GM04504 (cell line): ENCODE measurements at places on chromosomes 16 and 17.

DNA sequence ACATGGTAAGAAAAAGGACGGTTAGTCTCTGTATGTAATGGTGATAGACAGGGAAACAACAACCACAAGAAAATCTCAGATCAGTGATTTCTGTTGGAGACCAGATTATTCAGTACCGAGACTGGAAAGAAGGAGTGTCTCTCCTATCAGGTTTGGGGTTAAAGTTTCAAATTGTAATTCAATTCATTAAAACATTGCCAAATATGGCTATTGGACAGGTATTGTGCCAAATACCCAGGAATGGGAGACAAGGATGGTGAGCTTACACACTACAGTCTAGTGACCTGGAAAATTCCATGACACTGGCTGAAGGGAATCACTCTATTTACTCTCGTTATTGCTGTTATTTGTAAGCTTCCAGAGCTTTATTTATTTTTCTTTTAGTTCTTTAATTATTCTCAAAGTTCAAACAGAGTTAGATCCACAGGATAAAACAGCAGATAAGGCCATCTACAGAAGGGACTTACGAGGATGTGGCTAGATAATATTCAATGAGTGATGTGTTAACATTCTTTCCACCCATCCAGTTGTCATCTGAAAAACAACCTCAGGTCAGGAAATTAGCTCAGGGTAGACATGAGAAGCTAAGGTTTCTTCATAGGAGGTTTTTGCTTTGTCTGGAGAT, 25.1 kb upstream of the MMD start:
- DNase-seq: no peak

DNA sequence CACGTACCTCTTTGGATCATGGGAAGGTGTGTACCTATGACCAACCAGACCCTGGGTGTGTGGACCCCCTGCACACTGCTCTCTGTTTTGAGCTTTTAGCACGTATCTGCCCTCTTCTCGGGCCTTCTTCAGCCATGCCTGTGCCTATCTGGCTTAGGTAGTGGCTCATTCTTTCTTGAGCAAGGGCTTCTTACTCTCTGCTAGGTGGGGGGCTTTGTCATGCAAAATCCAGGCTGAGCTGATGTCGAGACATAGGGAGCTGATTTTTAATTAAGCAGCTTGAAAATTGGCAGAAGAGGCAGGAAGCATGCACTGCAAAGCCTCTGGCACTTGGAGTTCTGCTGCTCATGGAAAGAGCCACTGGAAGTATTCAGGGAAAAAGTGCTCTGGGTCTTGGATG, 181.6 kb upstream of the IRX6 start:
- no peak for DNase-seq

GRCh38 chr17:76008208-76008607, 7.6 kb downstream of the CDK3 start:
- DNase-seq: no peak

DNA sequence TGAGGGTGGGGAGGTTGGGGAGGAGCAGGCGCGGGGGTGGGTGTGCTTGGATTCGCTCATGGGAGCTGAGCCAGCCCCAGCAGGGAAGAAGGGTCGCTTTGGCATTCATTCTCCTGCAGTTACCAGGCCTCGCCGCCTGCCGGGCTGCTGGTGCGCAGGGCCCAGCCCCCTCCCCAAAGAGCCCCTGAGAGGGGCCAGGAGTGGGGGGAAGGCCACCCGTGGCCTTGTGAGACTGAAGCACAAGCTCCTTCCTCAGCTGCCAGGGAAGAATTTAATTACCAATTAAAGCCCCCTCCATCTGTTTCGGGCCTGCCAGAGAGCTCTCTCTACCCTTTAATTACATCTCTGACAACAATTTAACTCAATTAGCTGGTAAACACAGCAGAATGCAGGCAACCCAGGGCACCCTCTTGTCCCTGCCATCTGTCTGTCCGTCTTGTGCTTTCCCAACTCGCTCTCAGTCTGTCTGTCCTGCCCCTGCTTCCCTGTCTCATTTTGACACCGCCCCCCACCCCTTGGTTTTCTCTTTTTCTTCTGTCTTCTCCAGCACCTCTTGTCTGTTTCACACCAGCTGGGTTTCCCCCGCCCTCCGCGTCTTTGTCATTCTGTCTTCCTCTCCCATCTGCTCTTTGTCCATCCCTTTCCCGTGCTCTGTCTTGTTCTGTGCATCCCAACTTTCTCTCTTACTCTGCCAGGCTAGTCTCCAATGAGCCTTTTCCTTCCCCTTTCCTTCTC, 32.7 kb downstream of the CDK5RAP3 start:
- no peak for DNase-seq

DNA sequence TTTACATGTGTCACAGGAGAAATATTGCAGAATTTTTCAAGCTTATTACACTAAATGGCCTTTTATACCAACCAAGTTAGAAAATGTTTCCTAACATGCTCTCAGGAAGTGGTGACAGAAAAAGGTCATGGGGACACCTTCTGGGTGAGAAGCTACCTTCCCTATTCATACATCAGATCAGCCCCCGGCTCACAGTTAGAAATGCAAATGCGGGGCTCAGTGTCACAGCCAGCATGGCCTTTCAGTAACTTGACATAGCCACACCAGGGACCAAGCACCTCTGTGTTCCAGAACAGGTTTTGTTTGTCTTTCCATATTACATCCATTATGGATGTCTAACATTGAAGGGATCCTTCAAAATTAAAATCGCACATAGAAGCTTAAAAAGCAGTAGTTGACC, 59.5 kb downstream of the CHD9NB start:
- no peak for DNase-seq

DNA sequence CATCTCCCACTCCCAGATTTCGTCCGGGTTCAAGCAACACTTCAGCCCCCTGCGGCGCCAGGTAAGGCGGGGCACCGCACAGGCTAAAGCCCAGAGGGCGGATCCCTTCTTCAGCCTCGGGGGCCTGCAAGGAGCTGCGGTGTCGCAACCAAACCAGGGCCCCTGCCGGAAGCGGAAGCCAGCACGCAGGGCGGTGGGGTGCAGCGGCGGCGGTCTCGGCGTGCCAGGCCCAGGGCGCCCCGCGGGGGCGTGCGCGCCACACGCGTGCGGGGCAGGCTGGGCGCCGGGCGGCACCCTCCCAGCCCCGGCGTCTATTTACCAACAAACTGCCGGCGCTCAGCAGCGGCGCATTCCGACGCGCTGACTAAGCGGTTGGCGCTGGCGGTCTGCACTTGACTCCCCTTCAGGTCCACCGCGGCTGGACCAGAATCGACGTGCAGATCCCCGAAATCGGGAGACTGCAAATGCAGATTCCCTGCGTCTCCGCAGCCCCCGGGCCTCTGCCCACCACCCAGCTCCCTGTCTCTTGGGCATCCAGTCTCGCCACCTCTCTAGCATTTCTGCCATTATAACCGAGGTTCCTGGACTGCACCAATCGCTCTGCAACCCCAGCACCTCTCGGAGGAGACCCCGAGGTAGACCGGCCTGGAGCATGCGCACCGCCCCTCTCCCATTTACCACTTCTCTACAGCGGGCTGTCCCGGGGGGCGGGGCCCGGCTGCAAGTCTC, 421 bp upstream of the DLX4 start:
- DNase-seq: peak; percentile 27

GRCh38 chr17:73546770-73547536, 97.3 kb downstream of the SDK2 start:
- peak; percentile 13 for DNase-seq

DNA sequence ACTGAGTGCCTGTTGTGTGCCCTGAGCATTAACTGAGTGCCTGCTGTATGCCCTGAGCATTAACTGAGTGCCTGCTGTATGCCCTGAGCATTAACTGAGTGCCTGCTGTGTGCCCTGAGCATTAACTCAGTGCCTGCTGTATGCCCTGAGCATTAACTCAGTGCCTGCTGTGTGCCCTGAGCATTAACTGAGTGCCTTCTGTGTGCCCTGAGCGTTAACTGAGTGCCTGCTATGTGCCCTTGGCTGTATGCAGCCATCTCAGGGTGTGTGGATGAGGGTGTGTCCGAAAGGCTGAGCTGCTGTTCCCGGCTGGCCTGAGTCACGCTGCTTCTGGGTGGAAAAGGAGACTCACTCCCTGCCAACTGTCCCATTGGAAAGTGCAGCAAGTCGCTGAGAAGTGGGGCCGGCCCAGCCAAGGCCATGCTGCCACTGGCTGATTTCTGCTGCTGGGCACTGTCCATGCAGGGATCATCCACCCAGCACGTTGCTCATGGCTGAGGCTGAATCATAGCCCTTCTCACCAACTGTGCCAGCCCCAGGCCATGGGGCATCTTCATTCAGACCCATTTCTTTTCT, 113.8 kb downstream of the OR1D5 start:
- peak; percentile 37 for DNase-seq

GRCh38 chr17:15006421-15007128, 258.6 kb downstream of the PMP22 start:
- DNase-seq: no peak

DNA sequence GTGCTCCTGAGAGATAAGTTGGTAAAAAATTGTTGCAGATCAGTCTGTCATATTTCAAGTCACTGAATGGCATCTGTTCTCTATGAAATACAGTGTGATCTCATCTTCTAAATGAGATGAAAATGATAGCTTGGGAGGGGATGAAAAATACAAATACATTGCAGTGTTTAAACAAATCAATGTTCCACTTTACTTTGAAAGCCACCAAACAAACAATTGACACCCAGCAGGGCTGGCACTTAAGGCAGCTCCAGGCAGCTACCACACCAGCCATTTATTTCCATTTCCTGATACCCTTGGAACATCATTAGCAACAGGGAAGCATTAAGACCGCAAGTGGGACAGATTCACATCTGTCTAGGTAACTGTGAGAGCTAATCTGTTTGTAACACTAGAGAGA, 827.6 kb upstream of the KIF2B start:
- DNase-seq: no peak

GRCh38 chr17:59826706-59827453, 65.9 kb downstream of the TUBD1 start:
- DNase-seq: no peak

DNA sequence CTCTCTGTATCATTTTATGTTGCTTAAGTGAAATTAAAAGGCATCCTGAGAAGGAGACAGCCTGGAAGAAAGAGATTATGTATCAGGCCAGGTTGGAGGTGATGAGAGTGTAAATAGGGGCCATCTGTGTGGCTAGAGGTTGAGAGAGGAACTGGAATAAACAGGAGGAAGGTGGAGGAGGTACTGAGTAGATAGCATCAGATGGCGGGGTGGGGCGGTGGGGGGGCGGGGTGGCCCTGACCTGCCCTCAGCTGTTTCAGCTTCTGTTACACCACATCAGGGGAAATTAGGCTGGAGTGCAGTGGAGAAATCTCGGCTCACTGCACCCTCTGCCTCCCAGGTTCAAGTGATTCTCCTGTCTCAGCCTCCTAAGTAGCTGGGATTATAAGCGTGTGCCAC, 6.9 kb upstream of the KCNG4 start:
- no peak for DNase-seq

DNA sequence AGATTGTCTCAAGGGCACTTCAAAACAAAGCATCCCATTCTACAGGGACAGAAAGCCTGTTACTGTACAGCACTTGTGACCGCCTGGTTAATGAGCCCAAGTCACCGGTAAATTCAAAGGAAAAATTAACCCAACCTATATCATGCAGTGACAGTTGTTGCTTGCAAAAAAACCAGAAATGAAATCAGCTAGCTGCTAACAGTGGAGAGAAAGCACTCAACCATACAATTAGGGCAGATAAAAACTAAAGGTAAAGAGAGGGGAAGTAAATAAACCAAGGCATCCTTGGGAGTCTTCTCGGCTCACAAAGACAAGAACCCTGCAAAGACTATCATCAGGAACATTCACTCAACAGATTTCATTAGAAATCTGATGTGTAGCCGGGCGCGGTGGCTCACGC, 5.9 kb downstream of the RETREG3 start:
- DNase-seq: no peak

- DNase-seq: no peak
Observed at GRCh38 chr16:78796221-78796866, 696.9 kb downstream of the WWOX start.

DNA sequence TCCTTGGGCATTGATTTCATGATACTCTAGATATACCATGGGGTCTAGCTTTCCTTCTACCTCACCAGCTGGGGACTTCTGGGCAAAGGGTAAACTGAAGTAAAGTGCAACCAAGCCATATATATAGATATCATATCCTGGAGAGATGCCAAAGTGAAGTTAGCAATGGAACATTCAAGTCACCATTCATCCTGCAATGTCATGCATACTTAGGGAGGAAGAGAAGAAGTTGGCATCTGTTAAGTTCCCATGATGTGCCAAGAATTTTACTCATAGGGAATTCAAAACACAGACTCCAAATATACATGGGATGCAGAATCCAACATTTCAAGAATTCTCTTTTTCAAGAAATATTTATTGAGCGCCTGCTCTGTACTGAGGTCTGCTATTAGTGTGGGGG, 399.8 kb downstream of the HS3ST4 start:
- no peak for DNase-seq

DNA sequence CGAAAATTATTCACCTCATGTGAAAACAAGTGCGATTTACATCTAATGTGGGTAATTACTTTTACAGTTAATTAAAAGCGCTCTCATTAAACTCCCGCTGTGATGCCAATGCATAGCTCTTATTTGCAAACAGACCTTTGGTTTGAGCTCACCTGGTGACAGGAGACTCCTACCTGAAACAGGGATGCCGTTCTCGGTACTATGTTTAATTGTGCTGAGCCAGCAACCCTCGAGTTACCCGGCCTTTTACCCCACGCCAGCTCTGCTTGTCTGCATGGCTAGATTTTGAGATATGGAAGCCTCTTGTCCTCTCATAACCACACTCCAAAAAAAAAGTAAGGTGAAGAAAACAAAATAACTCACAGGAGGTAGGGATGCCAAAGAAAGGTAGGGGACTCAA, 690.4 kb upstream of the RBFOX1 start:
- no peak for DNase-seq

DNA sequence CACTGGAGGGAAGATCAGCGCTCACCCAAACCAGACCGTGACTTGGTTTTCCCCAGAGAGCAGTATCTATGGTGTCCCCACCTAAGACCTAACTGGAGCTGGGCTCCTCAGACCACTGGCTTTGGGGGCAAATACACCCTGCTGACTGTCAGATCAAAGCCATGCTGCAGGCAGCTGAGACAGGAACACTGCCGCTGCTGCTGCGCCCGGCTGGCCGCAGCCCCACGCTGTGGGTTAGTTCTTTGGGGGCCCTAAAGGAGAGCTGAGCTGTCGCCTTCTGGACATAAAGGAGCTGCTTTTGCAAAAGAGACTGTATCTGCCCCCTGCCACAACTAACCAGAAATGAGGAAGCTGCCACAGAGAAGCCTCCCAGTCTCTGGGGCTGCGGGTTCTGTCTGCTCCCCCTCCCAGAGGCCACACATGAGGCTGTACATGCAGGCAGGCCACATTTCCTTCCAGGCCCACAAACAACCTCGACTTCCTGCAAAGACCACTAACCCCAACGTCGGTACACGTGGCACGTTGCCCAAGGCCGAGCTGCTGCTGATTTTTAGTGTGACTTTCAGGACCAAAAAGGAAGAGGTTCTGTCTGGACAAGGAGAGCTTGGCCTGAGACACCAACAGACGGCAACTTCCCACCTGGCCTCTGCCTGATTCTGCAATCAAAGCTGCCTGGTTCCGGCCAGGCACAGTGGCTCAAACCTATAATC, 18.2 kb upstream of the ABR start:
- DNase-seq: no peak

- DNase-seq: peak; percentile 42
Observed at GRCh38 chr16:57226701-57227621, 18.1 kb upstream of the ARL2BP start.

GRCh38 chr17:2380950-2381649, 19.8 kb downstream of the MNT start:
- no peak for DNase-seq
